ENCODE measurements at places on chromosomes 2 and 18. TPM values are rescaled to one million over a fixed set of nuclear protein-coding genes. Genes with fewer than 3 reads are reported as not detected.

- no peaks in the 10 kb centered on the region for H3K27me3 ChIP-seq
- H3K4me1 ChIP-seq = peaks cover 13% of the 10 kb centered on the region
- H3K27ac ChIP-seq = no peak overlapping the region
Observed at GRCh38 chr18:63205791-63206252, 113.7 kb downstream of the BCL2 start.

DNA sequence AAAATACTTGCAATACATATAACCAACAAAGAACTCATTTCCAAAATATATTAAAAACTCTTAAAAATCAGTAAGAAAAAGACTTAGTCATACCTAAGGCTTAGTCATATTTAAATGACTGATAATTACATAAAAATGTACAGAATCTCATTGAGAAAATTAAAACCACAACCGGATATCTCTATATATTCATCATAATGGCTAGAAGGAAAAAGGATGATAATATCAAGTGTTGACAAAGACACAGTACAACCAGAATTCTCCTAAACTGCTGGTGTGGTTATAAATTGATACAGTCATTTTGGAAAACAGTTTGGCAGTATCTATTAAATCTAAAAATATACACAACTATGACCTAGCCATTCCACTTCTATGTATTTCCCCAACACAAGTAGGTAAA is 27.1 kb upstream of the IHH start:
- H3K4me3 ChIP-seq = no peak overlapping the region
- peaks cover 19% of the 10 kb centered on the region for H3K4me1 ChIP-seq
- peaks cover 2% of the 10 kb centered on the region for H3K27me3 ChIP-seq
- H3K27ac ChIP-seq = no peak overlapping the region
- DNase-seq = no peak

- H3K4me3 ChIP-seq = no peak overlapping the region
- no peak overlapping the region for H3K27ac ChIP-seq
- DNase-seq = no peak
- H3K4me1 ChIP-seq = no peaks in the 10 kb centered on the region
- H3K27me3 ChIP-seq = no peaks in the 10 kb centered on the region
Observed at GRCh38 chr2:185373229-185373628, 365.4 kb upstream of the FSIP2 start.

GRCh38 chr2:60840880-60841279 is 40.5 kb upstream of the REL start:
- H3K4me1 ChIP-seq = no peaks in the 10 kb centered on the region
- no peak for DNase-seq
- no peak overlapping the region for H3K27ac ChIP-seq
- peaks cover 4% of the 10 kb centered on the region for H3K27me3 ChIP-seq

GRCh38 chr2:86592547-86593230 is 29.4 kb upstream of the CHMP3 start:
- no peak overlapping the region for H3K4me3 ChIP-seq
- no peak overlapping the region for H3K27ac ChIP-seq
- no peaks in the 10 kb centered on the region for H3K36me3 ChIP-seq
- no peaks in the 10 kb centered on the region for H3K4me1 ChIP-seq

GRCh38 chr2:178101321-178102079 is 10.7 kb upstream of the RBM45 start:
- H3K4me1 ChIP-seq = no peaks in the 10 kb centered on the region
- H3K27ac ChIP-seq = no peak overlapping the region
- DNase-seq = no peak
- H3K4me3 ChIP-seq = no peak overlapping the region
- no peaks in the 10 kb centered on the region for H3K27me3 ChIP-seq

GRCh38 chr2:95052307-95052706 is 26.8 kb downstream of the MAL start:
- no peak overlapping the region for H3K27ac ChIP-seq
- H3K4me1 ChIP-seq = no peaks in the 10 kb centered on the region
- no peak overlapping the region for H3K4me3 ChIP-seq
- no peak for DNase-seq
- peaks cover 5% of the 10 kb centered on the region for H3K36me3 ChIP-seq

GRCh38 chr18:63161032-63161760 is 158.4 kb downstream of the BCL2 start:
- peaks cover 2% of the 10 kb centered on the region for H3K27me3 ChIP-seq
- peaks cover 6% of the 10 kb centered on the region for H3K4me1 ChIP-seq
- no peak for DNase-seq

DNA sequence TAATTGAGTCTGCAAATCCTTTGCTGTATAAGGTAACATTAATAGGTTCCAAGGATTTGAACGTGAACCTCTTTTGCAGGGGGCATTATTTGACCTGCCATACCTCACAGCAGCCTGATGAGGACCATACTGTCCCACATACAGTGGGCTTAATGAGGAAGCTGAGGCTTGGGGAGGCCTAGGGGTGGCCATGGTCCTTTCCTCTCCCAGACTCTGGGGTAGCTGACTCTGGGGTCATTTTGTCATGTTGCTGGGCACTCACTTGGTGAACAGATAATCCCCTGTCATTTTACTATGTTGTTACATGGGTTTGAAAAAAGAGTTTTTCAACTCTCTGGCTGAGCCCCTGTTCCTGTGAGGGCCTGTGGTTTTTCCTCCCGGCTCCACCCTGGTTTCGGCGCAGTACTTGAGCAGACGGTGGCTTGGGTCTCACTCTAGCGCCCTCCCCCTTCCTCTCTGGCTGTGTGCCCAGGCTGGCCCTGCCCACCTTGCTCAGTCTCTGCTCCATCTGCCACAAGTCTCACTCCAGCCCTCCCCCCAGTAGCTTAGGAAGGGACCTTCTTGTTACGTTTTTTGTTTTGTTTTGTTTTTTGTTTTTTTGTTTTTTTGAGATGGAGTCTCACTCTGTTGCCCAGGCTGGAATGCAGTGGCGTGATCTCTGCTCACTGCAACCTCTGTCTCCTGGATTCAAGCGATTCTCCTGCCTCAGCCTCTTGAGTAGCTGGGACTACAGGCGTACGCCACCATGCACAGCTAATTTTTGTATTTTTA is 21.0 kb downstream of the INPP4A start:
- H3K4me1 ChIP-seq = peaks cover 4% of the 10 kb centered on the region
- no peaks in the 10 kb centered on the region for H3K36me3 ChIP-seq
- peak overlapping the region; percentile 32 for H3K4me3 ChIP-seq
- peak overlapping the region; percentile 7 for H3K27ac ChIP-seq
- peaks cover 9% of the 10 kb centered on the region for H3K27me3 ChIP-seq
- DNase-seq = no peak

DNA sequence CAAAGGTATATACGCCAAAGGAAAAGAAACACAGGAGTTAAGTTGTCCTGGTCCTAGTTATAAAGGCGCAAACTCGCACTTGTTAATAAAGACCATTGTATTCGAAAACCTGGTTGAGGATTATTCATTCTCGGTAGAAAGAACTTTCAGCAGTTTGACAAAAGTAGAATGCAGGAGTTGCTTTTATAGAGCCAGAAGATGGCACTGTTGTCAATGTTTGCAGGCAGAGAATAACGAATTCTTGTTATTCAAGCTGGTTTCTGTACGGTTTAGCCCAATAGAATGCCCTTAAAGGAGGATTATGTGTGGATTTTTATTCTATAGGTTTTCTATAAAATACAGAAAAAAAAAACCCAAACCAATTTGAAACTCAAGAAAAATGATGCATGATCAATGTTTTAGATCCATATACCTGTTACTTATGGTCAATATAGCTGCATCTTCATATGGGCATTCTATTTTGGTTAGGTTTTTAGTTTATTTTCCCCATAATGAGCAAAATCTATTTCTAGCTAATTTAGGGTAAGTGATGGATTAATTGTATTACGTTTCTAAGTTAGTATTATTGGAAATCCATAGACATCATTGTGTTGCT is 510.3 kb downstream of the PLCL1 start:
- no peak for DNase-seq
- H3K4me1 ChIP-seq = peaks cover 11% of the 10 kb centered on the region
- H3K27me3 ChIP-seq = peaks cover 2% of the 10 kb centered on the region

- no peak overlapping the region for H3K27ac ChIP-seq
- DNase-seq = no peak
- H3K4me1 ChIP-seq = peaks cover 2% of the 10 kb centered on the region
- H3K4me3 ChIP-seq = no peak overlapping the region
- no peaks in the 10 kb centered on the region for H3K36me3 ChIP-seq
Observed at GRCh38 chr2:101879466-101879865, 112.3 kb upstream of the IL1R2 start.

DNA sequence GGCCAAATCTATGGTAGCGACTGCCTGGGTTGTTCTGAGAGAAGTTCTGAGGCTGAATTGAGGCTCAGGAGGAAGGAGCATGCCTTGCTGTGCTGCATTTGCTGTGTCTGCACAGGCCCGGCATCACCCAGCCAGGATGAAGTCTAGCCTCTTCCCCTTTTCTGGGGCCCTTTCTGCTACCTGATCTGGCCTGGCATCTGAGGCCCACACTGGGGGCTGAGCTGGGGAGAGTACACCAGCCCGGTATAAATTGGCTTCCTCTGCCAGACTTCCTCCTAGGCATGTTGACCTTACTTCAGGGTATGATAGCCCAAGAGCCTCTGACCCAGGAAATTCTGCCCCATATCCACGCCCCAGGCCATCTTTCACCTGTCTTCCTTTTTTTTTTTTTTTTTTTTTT is 30.0 kb downstream of the MRPL35 start:
- H3K27ac ChIP-seq = no peak overlapping the region
- peaks cover 9% of the 10 kb centered on the region for H3K27me3 ChIP-seq
- no peak for DNase-seq
- H3K4me1 ChIP-seq = peaks cover 18% of the 10 kb centered on the region
- no peaks in the 10 kb centered on the region for H3K36me3 ChIP-seq

GRCh38 chr2:157444641-157445040 is 752 bp upstream of the CYTIP start:
- DNase-seq = no peak
- no peak overlapping the region for H3K27ac ChIP-seq
- H3K4me1 ChIP-seq = no peaks in the 10 kb centered on the region
- H3K27me3 ChIP-seq = no peaks in the 10 kb centered on the region

GRCh38 chr2:224181534-224182155 is 142.6 kb upstream of the SERPINE2 start:
- H3K36me3 ChIP-seq = no peaks in the 10 kb centered on the region
- H3K4me1 ChIP-seq = no peaks in the 10 kb centered on the region
- DNase-seq = no peak
- no peaks in the 10 kb centered on the region for H3K27me3 ChIP-seq

- H3K27ac ChIP-seq = no peak overlapping the region
- peaks cover 2% of the 10 kb centered on the region for H3K27me3 ChIP-seq
- no peaks in the 10 kb centered on the region for H3K4me1 ChIP-seq
- no peak overlapping the region for H3K4me3 ChIP-seq
Observed at GRCh38 chr2:25623361-25623760, 50.0 kb downstream of the DTNB start.

- H3K36me3 ChIP-seq = peaks cover 4% of the 10 kb centered on the region
- peak; percentile 5 for DNase-seq
- H3K4me1 ChIP-seq = peaks cover 11% of the 10 kb centered on the region
- no peak overlapping the region for H3K27ac ChIP-seq
Observed at GRCh38 chr18:79587226-79587741, 92.3 kb upstream of the CTDP1 start.

- H3K27ac ChIP-seq = no peak overlapping the region
- no peaks in the 10 kb centered on the region for H3K4me1 ChIP-seq
- peaks cover 2% of the 10 kb centered on the region for H3K36me3 ChIP-seq
- H3K27me3 ChIP-seq = no peaks in the 10 kb centered on the region
- DNase-seq = no peak
Observed at GRCh38 chr18:51066273-51066672, 36.3 kb downstream of the SMAD4 start.

DNA sequence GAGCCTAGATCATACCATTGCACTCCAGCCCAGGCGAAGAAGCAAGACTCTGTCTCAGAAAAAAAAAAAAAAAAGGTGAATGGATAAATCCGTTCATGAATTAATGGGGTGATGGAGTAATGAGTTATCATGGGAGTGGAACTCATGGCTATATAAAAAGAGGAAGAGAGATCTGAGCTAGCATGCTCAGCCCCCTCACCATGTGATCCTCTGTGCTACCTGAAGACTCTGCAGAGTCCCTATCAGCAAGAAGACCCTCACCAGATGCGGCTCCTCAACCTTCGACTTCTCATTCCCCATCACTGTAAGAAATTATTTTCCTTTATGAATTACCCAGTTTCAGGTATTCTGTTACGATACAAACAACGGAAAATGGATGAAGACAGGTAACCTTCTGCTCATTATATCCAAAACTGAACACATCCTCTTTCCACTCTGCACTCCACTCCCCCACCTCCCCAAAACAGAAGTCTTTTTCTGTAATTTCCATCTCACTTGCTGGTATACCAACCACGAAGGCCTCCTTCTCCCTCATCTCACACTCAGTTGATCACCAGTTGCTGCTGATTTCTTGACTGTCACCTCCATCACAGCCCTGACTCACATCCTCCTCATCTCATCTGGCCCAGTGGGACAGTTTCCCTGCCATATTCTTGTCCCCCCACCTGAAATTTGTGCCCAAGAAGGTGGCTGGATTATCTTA is 8.8 kb downstream of the RETREG2 start:
- peaks cover 23% of the 10 kb centered on the region for H3K4me1 ChIP-seq
- H3K27me3 ChIP-seq = peaks cover 10% of the 10 kb centered on the region
- no peak for DNase-seq
- H3K4me3 ChIP-seq = no peak overlapping the region
- no peaks in the 10 kb centered on the region for H3K36me3 ChIP-seq

- no peak overlapping the region for H3K4me3 ChIP-seq
- no peaks in the 10 kb centered on the region for H3K4me1 ChIP-seq
- H3K27ac ChIP-seq = no peak overlapping the region
- no peaks in the 10 kb centered on the region for H3K27me3 ChIP-seq
- no peaks in the 10 kb centered on the region for H3K36me3 ChIP-seq
- no peak for DNase-seq
Observed at GRCh38 chr2:51981783-51982182, 949.9 kb upstream of the NRXN1 start.

GRCh38 chr2:197615016-197615652 is 60.3 kb downstream of the RFTN2 start:
- no peak overlapping the region for H3K4me3 ChIP-seq
- H3K27me3 ChIP-seq = no peaks in the 10 kb centered on the region
- no peak overlapping the region for H3K27ac ChIP-seq
- no peaks in the 10 kb centered on the region for H3K4me1 ChIP-seq
- no peaks in the 10 kb centered on the region for H3K36me3 ChIP-seq
- no peak for DNase-seq

DNA sequence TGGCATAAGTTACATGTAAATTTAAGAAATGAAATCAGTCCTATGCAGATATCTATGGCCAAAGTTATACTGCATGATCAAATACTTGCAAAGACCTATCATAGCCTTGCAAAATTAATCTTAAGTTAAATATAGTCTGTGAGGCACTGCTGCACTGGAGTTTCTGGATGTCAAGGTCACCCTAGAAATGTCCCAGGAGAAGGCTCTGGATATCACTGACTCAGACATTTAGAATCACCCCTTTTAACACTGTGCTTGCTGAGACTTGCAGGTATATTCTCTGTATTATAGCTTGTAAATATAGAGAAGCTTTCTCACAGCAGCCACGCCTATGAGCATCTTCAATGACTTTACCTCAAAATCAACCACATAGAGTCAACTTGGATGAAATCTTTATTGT is 51.5 kb downstream of the ETAA1 start:
- H3K27ac ChIP-seq = no peak overlapping the region
- H3K4me3 ChIP-seq = no peak overlapping the region
- peaks cover 14% of the 10 kb centered on the region for H3K4me1 ChIP-seq
- H3K36me3 ChIP-seq = no peaks in the 10 kb centered on the region
- H3K27me3 ChIP-seq = no peaks in the 10 kb centered on the region

GRCh38 chr2:67845621-67846369 is 217.0 kb downstream of the C1D start:
- no peaks in the 10 kb centered on the region for H3K36me3 ChIP-seq
- no peak for DNase-seq
- H3K4me1 ChIP-seq = peaks cover 2% of the 10 kb centered on the region
- H3K27ac ChIP-seq = no peak overlapping the region
- no peaks in the 10 kb centered on the region for H3K27me3 ChIP-seq
- no peak overlapping the region for H3K4me3 ChIP-seq

The RTP5 gene
- not detected for total RNA-seq

The SGPP2 gene
- total RNA-seq = 2.1 TPM

The CFAP65 gene
- total RNA-seq = 1.1 TPM

The RND3 gene
- 49.0 TPM for total RNA-seq
